ENCODE measurements at places on chromosomes 6 and 20.

DNA sequence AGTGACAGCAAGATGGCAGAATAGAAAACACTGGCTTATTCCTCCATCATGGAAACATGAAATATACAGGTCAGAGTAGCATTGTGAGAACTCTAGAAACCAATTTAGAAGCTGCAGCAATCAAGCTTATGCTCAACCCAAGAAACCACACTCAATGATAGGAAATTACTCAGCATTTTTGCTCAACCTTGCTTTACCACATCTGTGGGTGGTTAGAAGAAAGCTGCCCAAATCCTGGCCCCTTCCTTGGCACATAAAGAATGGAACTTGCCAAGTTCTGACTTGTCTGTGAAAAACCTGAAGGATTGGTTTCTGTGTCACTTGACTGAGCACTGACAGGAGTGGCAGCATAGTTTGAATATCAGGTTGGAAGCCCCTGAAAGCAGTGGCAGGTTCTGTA, 108.0 kb upstream of the MOCS1 start:
- DNase-seq = no peak

GRCh38 chr20:62406635-62407176, 379 bp downstream of the CABLES2 start:
- DNase-seq = no peak

DNA sequence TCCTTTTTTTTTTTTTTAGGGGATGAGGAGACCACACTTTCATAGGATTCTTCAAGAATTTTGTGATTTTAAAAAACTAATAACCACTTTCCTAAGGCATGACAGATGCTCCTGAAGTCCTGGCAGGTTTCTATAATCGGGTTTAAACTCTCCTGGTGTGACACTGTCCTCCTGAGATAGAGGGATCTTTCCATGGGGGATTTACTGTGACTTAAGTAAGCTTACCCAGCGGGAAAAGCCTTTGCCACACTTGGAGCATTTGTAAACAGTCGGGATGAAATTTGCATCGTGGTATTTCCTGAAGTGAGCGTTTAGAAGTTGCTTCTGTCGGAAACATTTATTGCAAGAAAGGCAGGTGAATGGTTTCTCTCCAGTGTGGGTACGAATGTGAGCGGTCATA, 16.6 kb downstream of the CTCFL start:
- no peak for DNase-seq

DNA sequence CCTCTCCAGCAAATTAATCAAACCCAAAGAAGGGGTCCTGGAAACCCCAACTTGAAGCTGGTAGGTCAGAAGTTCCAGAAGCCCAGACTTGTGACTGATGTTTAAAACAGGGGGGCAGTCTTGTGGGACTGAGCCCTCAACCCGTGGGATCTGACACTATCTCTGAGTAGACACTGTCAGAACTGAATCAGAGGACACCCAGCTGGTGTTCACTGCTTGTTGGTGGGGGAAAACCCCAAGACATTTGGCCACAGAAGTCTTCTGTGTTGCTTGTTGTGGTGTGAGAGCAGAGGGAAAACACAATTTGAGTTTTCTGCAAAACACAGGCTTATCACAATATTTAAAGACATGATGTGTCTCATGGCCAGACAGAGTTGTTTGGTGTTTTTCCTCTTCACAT, 29.9 kb downstream of the KIF13A start:
- DNase-seq = no peak

GRCh38 chr20:63454731-63455567, 17.5 kb downstream of the KCNQ2 start:
- DNase-seq = no peak

- no peak for DNase-seq
These were observed 56.0 kb upstream of the SLC22A16 start for GRCh38 chr6:110532431-110532830.

GRCh38 chr6:125564941-125565340, 184.5 kb upstream of the HEY2 start:
- no peak for DNase-seq

DNA sequence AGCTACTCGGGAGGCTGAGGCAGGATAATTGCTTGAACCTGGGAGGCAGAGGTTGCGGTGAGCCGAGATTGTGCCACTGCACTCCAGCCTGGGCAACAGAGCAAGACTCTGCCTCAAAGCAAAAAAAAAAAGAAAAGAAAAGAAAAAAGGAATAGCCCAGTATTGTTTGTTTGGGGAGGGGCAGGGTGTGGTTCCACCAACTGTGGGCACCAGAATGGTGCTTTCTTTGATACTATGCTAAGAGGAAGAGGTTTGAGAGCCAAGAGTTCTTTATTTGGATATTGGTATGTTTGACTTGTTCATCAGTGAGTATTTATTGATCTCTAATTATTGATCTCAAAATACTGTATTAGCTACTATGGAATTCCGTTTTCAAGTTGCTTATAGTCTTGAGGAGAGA, 72.3 kb downstream of the CEP57L1 start:
- no peak for DNase-seq

GRCh38 chr20:12305188-12305950, 387.7 kb downstream of the BTBD3 start:
- no peak for DNase-seq

- DNase-seq = no peak
These were observed 121.4 kb downstream of the TBXT start for GRCh38 chr6:166046226-166046625.

GRCh38 chr6:68049562-68049961, 585.5 kb upstream of the ADGRB3 start:
- DNase-seq = no peak

- no peak for DNase-seq
These were observed 138.0 kb upstream of the CCN2 start for GRCh38 chr6:132089173-132089572.

All from stimulated activated CD8-positive, alpha-beta memory T cell treated with anti-CD3 and anti-CD28 coated beads, Interleukin-12 subunit alpha, Interleukin-12 subunit beta, amount 100 ng/mL, for 4 hours (primary cell).